ENCODE measurements at places on chromosomes 13 and 19.
A peak's percentile ranks its signal among the peaks of the same experiment; 100 is the strongest.

- DNase-seq = no peak
Observed at GRCh38 chr13:90084684-90085290, 1262.7 kb upstream of the MIR17HG start.

- DNase-seq = no peak
Observed at GRCh38 chr19:288911-289310, 2.3 kb downstream of the PLPP2 start.

- no peak for DNase-seq
Observed at GRCh38 chr19:13037731-13038130, 42.5 kb downstream of the NFIX start.

DNA sequence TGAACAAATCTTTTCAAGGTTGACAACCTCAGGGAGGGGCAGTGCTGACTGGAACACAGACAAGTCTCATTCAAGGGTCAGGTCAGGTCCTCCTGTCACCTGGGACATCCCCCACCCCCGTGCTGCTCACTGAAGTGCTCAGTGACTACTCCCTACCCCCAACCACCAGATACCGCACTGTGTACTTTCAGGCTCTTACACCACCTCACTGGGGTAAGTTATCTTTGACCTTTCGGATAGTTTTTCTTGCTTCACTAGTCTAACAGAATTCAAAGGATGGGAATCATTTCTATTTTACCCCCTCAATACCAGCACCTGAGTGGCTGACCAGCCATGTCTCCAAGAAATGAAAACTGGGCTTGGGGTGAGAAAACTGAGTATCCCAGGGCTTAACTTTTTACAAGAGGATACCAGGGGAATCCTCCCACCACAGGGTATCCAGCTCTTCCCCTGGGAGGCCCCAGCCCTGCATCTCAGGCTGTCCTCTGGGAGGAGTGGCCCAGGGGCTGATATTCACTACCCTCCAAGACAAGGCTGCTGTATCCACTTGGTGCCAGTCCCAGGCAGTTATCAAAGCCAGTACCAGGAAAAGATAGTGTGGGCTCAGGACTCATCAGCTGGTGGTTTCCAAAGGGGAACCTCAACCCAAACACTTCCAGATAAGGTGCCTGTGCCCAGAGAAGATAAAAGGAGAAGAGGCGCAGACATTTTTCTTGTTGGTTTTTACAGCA, 2.1 kb downstream of the ZNF563 start:
- DNase-seq = peak; percentile 86

GRCh38 chr13:27810461-27810860, 18.2 kb downstream of the GSX1 start:
- no peak for DNase-seq

DNA sequence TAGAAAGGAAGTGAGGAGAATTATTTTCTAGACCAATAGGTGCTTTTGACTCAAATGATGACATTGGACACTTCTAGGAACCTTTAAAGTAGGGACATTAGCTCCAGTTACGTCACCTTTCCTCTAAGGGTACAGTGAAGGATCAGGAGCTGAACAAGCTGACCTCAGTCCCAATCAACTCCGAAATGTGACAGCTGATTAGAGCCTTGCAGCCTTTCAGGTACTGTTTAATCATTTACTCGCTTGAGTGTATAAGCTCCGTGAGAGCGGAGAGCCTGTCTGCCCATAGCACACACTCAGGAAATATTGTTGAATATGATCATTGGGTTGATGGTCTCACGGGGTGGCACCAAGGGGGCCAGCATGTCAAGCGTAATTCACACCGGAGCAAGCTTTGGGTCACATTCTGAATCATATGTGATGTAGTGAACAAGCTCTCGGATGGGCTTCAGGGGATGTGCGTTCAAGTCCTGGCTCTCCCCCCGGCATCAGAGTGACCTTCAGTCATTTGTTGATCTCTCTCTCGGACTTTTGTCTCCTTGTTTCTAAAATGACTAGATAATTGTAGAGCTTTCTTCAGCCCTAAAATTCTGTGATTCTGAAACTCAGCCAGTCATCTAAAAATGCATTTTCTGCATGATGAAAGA, 141.9 kb downstream of the ZIC5 start:
- no peak for DNase-seq

DNA sequence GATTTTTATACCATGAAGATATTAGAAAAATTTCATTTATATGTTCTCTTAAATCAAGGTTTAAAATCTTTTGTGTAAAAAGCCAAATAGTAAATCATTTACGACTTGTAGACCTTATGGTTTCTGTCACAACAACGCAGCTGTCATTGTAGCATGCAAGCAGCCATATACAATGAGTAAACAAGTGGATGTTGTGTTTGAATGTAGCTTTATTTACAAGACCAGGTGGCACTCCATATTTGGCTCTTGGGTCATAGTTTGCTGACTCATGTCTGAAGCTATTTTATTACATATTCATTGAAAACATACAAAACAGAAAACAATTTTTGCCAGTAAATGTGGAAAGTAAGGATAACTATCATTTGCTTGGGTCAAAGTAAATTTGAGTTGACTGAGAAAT, 930.8 kb downstream of the SLITRK5 start:
- no peak for DNase-seq

DNA sequence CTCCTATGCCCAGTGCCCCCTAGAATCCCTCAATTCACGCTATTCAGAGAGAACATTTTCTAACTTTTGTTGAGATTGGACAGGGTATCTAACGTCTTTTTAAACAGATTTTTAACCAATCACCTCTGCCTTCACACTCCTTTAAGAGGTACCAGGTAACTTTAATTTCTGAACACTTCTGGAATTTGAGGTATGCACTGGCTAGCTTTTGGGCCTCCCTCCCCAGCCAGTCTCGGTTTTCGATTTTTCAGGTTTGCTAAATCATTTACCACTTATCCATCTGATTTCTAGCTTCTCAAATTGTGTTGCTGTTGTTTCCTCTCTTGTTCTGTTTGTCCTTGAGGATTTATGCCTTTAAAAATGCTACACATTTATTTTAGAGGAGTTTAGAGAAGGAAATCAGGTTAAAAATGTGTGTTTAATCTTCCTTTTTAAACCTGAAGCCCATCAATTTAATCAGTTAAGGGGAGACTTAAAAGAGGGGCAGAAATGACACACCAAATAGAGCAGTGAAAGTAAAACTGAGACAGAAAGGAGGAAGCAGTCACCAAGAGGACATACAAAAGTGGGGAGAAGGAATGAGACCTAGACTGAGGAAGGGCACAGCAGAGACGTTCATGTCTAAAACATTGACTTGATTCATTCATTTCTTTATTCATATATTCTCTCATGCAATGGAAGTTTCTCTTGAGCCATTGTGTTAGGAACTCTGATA, 139.6 kb upstream of the HTR2A start:
- DNase-seq = no peak

DNA sequence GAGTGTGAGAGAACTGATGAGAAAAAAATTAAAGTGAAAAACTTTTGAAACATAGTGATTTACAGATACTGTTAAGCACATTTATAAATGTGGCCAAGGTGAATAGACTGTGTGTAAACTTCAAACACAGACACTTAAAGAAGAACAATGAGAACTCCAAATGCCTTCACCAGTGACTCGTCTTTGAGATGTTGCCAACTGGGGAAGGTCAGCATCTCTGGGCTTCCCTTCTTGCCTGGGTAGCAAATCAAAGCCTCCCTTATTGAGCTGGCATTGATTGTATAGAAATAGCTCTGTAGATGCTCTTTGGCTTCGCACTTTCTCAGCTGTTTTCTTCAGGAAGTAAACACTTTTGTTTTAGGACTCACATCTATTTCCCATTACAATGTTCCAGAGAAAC, 177.3 kb upstream of the SGCG start:
- DNase-seq = no peak

GRCh38 chr19:868458-869244, 9.2 kb downstream of the CFD start:
- no peak for DNase-seq

DNA sequence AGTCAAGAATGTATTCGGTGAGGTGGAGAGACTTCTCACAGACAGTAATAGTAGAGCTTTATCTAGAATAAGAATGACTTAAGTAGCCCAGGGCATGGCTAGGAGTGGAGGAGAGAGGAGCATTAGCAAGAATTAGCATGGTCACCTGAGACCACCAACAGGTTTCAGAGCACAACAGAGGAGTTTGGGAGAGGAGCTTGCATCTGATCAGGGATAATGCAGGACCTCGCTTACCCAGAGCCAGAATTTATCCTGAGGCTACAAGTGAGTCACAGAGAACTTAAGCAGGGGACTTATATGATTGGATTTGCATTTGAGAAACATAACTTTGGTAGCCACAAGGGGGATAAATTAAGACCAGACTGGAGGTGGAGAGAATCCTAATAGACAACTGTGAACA, 102.1 kb upstream of the FNDC3A start:
- no peak for DNase-seq

DNA sequence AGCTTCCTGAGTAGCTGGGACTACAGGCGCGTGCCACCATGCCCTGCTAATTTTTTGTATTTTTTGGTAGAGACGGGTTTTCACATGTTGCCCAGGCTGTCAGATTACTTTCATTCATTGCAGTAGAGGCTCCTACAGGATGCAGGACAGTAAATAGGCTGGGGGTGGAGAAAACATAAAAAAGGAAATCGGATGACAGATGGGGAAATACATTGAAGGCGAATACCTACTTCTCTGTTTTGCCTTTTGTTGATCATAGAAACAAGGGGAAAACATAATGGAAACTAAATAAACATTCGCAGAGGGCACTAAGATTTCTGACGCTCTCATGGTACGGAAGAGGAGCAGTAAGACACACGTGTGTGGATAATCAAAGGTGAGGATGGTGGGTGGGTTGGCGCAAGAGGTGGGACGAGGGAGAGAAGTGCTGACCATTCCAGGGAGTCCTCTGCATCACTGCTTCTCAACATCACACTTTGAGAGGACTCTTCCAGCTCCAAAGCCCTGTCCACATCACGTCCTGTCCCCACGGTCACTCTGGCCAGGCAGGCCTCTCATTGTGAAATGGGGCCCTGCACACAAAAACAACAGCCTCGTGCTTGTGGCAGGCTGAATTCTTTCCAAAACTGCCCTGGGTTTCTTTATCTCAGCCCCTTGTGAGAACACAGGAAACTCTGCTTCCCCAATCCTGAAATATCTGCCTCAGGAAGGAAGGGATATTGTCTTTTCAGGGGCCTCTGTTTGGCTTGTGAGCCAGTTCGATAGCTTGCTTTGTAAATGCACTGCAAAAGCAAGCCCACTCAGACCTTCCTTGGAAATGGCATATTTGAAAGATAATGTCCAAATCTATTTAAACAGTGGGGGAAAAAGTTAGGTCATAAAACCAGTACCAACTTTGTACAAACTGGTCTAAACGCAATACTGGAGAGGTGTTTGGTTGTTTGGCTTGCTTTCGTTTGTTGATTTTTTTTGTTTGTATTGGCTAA, 188.5 kb downstream of the FOXO1 start:
- no peak for DNase-seq

- DNase-seq = no peak
Observed at GRCh38 chr13:100156788-100157187, 67.9 kb downstream of the PCCA start.

DNA sequence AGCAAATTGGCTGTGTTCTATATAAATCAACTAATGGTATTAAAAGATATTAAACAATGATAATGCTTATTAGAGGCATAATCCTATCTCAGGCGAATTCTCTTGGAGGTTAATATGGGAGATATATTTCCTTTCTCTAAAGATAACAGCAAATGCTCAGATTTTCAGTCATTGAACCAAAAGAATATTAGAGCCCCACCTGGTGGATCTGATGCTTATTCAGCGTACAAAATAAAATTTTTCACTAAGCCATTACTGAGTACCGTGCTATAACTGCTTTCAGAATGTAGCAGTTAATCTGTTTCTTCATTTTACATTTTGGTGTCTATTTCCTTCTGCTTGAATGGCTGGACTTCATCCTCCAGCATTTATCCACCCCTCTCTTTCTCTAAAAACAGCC, 143.3 kb upstream of the IPO5 start:
- no peak for DNase-seq

GRCh38 chr19:55442372-55442961, 633 bp downstream of the SHISA7 start:
- DNase-seq = no peak

GRCh38 chr13:31191748-31192147, 8.0 kb upstream of the B3GLCT start:
- no peak for DNase-seq

- no peak for DNase-seq
Observed at GRCh38 chr19:51311351-51312257, at the start of gene IGLON5. Gene IGLON5, plus strand, starts transcription at chr19:51311644. Its CDS starts 204 bp downstream, at chr19:51311848.

DNA sequence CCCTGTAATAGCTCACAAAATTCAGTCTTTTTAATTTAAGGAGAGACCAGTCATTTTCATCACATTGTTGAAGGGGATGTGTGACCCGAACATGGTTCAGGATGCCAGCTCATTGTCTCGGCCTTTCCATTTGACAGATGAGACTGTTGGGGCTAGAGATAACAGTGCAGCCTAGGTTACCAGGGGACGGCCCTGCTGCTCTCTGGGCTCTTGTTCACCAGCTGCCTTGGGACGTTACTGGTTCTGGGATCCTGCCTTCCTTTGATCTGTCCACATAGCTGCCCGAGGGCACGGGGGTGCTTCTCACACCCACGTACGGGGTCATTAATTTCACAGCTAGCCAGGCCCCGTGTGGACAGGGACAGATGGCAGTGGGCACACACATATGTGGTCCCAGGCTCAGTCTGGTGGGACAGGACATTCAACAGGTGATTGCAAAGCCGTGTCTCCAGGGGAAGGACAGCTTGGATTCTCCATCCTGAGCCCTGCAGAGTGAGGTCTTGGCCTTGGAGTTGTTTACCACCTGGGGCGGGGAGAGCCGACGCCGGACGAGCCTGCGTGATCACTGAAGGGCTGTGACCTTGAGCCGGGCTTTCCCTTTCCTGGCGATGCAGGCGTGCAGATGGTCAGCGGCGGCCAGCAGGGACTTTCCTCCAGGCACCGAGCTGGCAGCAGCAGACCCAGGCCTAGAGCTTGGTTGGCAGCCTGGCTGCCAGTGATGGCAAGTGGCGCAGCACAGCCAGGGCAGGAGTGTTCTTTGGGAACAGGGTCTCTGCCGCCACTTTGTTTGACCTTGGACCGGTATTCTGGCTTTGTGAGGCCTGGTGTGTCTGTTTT, 26.7 kb upstream of the NPAS1 start:
- no peak for DNase-seq

DNA sequence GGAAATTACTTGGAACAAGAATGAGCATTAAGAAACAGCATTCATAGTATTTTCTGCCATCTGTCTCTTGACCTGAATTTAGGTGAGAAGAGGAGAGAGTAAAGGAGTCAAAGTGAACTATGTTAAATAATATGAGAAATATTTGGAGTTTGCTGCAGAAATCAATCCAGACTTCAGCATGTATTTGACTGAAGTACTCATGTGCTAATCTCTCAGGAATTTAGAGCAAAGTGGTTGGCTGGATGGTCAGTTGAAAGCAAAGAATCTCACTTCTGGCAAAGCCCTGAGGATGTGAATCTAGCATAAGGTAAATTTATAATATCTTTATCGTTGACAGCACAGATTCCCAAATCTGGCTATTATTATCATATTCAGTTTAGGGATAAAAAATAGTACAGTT, 394.3 kb downstream of the PCDH17 start:
- no peak for DNase-seq

Data from stimulated activated CD4-positive, alpha-beta T cell treated with anti-CD3 and anti-CD28 coated beads, Interleukin-15, amount 100 ng/mL, for 24 hours (primary cell).